Activated CD4-positive, alpha-beta T cell treated with anti-CD3 and anti-CD28 coated beads, Interleukin-2, amount 50 U/mL, for 16 hours (primary cell): ENCODE measurements at places on chromosomes 1 and 21.
A peak's percentile ranks its signal among the peaks of the same experiment; 100 is the strongest.

- no peak for DNase-seq
Observed at GRCh38 chr21:42656872-42657271, 3.5 kb downstream of the PDE9A start.

DNA sequence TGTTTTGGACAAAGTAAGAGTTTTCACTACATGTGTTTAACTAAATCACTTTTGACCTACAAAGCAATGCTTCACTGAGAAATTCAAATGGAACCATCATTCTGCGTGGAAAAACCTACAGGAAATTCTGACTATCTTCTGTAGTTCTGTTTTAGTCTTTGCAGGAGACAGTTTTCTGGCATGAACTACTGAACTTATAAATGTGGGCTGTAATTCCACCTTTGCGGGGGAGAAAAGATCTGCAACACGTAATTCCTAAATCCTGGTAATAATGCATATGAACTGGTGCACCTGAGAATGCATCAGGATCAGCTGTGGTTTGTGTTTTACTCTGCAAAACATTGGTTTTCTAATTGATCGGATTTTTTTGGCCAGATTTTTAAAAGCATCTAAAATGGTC, 106.0 kb downstream of the VPS13D start:
- no peak for DNase-seq

DNA sequence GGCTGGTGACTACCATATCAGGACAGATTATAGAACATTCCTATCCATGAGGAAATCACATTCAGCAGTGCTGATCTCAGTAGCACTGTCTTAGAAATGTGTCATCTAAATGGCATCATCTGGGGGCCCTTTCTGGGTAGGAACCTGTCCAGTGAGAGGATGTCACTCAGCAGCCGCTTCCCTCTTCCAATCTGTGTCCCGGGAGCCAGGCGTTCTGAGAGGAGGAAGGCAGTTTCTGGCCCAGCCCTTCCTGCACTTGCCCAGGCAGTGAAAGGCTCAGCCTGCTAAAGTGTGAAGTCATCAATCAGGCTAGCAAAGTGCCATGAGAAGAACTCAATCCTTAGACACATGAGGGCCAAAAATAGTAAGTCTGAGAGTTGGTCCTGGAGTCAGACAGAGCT, 25.6 kb downstream of the RAB4A start:
- DNase-seq = no peak

- DNase-seq = no peak
Observed at GRCh38 chr1:14143777-14144176, 443.8 kb downstream of the PRDM2 start.

DNA sequence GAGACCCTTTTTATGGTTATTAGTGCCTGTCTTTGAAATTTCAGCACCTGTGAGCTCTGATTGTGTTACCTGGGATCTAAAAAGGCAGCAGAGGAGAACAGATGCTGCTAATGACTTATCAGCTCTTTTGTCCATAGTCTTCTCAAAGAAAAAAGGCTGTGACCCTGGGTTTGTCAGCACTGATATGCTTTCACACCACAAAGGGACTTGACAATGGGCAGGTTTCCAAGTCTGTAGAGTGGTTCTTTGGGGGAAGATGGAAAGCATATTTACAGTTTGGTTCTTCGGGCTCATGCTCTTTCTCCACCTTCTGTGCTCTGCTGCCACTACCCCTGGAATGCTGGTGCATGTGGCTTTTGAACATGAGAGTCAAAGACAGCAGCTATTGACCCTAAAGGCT, 32.0 kb downstream of the DNAJC6 start:
- DNase-seq = no peak

GRCh38 chr1:55813618-55814017, 598.5 kb upstream of the USP24 start:
- no peak for DNase-seq

DNA sequence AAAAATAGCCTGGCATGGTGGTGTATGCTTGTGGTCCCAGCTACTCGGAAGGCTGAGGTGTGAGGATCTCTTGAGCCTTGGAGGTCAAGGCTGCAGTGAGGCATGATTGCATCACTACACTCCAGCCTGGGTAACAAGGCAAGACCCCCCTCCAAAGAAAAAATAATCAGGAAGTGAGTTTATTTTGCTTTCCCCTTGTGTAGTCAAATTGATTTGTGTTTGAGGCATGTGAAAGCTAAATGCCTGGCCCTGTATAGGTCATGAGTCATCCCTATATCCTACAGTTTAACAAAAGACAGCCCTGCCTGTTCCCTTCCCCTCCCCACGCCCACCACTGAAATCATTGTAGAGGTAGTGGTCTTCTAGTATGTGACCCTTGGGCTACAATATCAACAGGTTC, 241.4 kb upstream of the JUN start:
- DNase-seq = no peak

GRCh38 chr1:36576118-36576517, 93.4 kb upstream of the CSF3R start:
- peak; percentile 58 for DNase-seq

DNA sequence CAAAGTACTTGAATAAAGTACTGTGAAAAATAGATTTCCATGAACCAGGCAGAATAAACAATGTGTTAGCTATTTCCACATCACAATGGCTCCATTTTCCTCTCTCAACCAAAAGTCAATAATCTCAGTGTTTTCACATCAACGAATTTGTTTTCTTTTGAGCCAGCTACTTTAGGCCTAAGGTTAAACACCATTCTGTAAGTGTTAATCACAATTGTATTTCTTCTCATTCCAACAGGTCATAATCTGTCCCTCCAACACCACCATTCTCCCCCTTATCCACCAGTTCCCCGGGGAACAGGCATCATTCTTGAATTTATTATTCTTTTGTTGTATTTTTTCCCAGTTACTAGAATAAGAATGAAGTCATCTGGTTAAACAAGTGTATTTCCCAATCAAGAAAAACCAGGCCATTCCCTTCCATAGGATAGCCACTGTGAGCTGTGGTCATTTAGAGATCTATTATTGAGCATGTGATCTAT, 66.2 kb upstream of the PALMD start:
- DNase-seq = no peak

DNA sequence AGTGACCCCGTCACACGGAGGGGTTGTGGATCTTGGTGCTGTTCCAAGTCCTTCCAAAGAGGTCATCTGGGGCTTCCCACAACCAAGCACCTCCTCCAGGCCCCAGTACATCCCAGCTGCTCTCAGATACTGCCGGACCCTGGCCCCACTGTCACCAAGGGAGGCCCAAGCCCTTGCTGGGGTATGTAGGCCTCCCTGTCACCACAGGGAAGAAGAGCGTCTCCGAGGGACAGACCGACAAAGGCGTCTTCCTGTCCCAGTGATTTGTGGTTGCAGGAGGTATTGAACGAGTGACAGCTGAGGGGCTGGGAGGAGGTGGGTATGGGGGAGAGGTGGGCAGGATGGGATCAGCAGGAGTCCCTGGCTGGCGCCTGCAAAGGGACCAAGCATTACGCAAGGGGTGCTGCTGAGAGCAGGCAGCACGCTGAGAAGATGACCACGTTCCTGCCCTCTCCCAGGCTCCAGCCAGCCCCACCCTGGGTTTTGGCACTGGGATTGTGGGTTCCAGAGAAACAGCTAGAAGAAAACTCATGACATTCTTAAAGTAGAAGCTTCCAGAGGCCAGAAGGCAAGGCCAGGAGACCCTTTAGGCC, 29.7 kb downstream of the LRP8 start:
- no peak for DNase-seq

- DNase-seq = no peak
Observed at GRCh38 chr1:216935901-216936300, 212.7 kb upstream of the ESRRG start.

DNA sequence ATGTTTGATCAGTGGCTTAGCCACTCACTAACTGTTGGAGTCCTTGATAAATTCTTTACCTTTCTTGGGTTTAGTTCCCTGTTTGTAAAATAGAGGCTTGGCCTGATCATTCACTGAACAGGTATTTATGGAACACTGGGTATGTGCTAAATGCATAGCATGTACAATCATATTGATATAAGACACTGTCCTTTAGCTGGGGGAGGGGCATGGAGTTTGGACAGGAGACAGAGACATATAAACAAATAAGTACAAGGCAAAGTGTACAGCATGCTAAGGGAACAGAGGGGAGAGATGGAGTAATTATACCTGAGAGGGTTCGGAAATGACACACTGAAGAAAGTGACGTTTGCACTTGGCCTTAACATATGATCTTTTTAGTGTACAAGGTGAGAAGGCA, 124.3 kb upstream of the CACNA1E start:
- no peak for DNase-seq

DNA sequence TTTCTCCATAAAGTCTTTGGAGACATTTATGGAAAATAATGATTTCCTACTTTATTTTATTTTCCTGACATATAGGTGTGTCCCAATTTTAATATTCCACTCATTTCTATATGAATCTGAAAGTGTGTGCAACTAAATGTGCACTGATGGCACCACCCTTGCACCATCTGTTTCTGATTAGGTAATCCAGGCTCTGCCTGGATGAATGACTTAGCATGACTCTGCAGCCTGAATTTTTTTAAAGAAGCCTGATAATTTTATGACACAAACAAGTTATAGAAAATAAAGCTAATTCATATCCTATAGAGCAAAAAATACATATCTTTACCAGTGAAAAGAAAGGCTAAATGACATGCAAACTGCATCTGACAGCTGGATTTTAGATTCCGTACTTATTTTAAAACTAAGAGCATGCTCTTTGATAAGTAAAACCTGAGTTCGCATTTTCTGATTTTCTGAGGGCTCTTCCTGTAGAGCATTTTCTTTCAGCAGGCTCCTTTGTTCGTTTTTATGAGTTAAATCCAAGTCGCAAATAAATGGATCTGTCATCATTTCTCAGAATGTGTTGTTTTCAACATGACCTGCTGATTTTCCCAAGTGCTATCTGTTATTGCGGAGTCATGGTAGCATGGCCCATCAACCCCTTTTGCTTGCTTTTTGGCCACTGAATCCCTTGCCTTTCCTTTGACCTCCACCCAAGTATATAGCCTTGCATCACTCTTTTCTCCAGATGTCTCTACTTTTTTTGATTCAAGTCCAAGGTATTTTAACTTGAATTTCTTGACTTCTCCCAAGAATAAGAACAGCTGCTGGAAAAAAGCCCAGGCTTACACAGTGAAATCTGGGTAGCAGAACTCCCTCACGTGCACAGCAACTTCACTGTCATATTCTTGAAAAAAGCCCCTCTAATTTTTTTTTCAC, 52.8 kb upstream of the LYPLAL1 start:
- DNase-seq = no peak
